ENCODE measurements at places on chromosomes 3 and 15.
A peak's percentile ranks its signal among the peaks of the same experiment; 100 is the strongest.

DNA sequence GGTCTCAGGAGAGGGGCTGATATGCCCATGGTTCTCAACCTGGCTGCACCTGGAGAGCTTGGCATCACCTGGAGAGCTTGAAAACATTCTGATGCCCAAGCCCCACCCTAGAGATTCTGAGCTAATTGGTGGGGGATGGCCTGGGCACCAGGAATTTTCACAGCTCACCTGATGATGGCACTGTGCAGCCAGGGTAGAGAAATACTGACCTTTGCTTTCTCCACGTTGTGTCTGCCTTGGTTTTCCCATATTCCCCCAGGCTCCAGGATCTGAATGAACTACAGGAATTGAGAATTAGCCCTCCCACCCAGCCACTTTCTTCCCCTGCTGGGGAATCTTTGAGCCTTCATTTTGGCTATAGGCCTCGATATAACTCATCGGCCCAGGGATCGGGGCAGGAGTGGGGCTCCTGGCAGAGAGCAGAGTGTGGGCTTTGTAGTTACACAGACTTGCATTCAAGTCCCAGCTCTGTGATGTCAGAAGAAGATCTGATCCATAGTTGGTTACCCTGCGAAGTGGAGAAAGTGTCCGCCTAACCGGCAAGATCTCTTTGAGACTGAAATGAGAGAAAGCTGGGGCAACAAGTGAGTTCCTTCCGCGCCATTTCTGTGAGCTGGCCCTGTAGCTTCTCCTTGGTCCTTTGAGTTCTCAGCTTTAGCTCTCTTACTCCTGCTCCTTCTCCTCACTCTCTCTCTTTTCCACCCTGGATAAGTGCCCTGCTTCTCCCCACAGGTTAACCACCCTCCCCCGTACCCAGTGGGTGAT lies 33.1 kb upstream of the UBE2Q2 start:
- no peak for DNase-seq

- DNase-seq, result no peak
Observed at GRCh38 chr15:78069052-78069414, 8.5 kb downstream of the TBC1D2B start.

DNA sequence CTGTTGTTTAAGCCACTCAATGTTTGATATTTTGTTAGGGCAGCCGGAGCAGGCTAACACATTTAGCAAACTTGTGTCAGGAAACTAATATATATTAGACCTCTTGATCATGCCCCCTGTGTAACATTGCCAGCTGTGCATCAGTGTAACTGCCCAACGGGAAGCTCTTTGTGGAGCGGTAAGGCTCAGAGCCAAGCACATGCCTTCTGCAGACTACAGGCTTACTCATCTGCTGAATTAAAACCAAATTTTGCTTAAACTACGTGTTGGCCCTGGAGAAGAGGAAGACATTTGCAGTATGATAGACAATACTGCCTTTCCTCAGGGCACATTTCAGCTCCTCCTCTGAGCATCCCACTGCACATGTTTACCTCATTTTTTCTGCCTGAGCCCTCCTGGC lies 50.5 kb upstream of the KCNMB2 start:
- no peak for DNase-seq

DNA sequence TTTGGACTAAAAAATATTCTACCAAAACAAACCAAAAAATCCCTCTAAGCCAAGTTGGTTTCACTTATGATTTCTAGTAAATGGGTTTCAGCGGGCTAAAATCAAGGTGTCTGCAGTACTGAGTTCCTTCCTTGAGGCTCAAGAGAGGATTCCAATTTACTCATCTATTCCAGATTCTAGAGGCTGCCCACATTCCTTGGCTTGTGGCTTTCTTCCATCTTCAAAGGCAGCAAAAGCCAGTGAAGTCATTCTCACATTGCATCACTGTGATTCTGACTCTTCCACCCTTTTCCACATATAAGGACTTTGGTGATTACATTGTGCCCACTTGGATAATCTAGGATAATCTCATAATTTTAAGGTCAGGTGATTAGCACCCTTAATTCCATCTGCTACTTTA lies 48.1 kb downstream of the DPPA2 start:
- DNase-seq, result no peak

GRCh38 chr3:41710646-41711388 lies 251.1 kb downstream of the ULK4 start:
- DNase-seq, result no peak

DNA sequence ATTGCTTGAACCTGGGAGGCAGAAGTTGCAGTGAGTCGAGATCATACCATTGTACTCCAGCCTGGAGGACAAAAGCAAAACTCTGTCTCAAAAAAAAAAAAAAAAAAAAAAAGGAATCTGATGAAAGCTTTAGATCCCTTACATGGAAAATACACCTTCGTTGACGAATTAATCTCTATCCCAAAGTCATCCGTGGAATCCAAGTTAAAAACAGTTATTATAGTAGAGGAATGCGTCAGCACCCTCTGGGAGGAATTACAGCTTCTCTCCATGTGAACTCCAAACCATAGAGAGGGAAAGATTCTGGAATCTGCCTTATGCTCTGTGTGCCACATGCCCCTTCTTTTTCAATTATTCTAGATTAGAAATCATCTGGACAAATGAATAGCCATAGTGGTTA lies 192.3 kb upstream of the C2CD4B start:
- DNase-seq, result no peak

DNA sequence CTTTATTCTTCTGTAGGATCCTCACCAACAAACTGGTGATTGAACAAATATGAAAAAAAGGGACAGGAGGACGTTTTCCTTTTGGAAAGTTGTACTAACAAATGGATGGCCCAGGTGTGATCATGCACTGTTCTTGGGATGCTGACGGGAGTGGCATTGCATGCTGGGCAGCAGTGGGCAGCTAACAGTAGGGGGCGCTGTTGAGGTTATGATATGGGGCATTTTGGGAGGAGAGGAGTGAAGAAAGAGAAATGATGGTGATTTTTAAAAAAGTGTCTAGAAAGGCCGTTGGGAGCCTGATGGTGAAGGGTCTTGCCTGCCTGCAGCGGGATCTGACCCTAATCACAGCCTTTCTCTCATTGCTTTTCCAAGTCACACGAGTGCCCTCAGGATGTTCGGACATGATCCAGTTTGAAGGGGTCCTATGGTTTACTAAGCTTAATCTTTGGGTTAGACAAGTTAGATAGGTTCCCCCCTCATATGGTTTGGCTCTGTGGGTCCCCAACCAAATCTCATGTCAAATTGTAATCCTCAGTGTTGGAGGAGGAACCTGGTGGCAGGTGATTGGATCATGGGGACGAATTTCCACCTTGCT lies 46.2 kb upstream of the PRTG start:
- peak; percentile 1 for DNase-seq

- no peak for DNase-seq
Observed at GRCh38 chr3:74027121-74027520, 402.4 kb upstream of the PDZRN3 start.

- DNase-seq, result no peak
Observed at GRCh38 chr3:120100711-120101110, 6.5 kb upstream of the GSK3B start.

DNA sequence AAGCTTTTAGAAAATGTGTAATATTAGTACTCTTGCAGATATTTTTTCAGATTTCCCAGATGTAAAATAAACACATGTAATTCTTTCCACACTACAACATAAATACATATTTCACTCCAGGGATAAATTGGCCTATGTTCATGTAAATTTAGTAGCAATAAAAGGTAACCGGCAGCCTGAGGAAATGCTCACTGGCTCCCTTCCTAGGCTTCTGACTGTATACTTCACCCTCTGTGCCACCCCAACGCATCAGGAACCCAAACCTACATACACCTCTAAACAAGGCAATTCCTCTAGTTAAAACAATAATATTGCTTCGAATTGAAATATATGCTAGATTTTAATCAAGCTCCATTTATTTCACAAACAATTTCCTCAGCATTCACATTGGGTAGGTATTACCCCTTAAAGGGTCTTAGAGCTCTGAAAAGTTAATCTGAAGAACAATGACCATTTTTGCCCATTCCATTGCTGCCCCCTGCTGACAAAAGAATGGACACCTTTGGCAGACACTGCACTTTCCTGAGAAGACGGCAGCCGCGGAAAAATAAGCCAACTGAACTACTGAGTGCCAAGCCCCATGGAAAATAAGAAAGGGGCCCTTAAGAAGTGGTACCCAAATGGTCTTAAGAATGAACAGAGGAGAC lies 212.5 kb downstream of the OSBPL10 start:
- peak; percentile 51 for DNase-seq

- DNase-seq, result no peak
Observed at GRCh38 chr3:161939918-161940620, 443.5 kb downstream of the OTOL1 start.

DNA sequence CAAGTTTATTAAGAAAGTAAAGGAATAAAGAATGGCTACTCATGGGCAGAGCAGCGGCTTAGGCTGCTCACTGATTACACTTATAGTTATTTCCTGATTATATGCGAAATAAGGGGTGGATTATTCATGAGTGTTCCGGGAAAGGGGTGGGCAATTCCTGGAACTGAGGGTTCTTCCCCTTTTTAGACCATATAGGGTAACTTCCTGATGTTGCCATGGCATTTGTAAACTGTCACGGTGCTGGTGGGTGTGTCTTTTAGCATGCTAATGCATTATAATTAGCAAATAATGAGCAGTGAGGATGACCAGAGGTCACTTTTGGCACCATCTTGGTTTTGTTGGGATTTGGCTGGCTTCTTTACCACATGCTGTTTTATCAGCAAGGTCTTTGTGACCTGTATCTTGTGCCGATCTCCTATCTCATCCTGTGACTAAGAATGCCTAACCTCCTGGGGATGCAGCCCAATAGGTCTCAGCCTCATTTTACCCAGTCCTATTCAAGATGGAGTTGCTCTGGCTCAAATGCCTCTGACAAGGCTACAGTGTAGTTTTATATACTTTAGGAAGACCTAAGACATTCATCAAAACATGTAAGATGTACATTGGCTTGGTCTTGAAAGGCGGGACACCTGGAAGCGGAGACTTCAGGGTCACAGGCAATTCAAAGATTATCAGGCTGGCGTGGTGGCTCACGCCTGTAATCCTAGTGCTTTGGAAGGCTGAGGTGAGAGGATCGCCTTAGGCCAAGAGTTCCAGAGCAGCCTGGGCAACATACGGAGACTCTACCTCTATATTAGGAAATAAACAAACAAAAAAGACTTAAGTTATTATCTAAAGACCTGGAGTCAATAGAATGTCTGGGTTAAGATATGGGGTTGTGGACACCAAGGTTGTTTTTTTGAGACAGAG lies 3.2 kb upstream of the BLOC1S6 start:
- DNase-seq, result no peak

DNA sequence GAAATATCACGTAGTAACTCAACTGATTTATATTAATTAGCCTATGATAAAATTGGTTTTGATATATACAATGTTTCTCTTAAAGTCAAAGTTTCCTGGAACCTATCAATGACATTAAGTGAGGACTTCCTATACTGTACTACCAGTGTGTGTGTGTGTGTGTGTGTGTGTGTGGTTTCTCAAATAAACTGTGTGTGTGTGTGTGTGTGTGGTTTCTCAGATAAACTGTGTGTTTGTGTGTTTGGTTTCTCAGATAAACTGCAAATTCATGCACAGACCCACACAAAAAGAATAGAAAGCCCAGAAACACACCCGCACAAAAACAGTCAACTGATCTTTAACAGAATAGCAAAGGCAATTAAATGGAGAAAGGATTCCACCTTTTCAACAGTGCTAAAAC lies 14.5 kb upstream of the WDR5B start:
- no peak for DNase-seq

DNA sequence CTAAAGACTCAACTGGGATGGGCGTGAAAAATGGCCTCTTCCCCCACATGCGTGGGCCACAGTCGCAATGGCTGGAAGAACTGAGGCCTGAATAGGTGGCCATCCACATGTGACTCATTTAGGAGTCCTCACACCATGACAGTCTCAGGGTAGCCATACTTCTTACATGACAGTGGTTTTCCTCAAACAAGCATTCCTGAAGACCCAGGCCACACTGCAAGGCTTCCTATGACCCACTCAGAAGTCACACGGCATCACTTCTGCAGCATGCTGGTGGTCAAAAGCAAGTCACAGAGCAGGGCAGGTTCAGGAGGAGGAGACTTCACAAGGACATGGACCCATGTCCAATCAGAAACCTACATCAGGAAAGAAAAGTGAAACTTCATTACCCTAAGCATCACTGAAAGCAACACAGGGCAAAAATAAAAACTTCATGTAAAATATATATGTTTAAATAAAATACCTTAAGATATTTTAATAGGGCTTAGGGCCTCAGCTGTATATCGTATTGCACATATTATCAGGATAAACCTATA lies 257.1 kb downstream of the OPA1 start:
- no peak for DNase-seq

- no peak for DNase-seq
Observed at GRCh38 chr3:135514060-135514448, 451.5 kb upstream of the PPP2R3A start.

DNA sequence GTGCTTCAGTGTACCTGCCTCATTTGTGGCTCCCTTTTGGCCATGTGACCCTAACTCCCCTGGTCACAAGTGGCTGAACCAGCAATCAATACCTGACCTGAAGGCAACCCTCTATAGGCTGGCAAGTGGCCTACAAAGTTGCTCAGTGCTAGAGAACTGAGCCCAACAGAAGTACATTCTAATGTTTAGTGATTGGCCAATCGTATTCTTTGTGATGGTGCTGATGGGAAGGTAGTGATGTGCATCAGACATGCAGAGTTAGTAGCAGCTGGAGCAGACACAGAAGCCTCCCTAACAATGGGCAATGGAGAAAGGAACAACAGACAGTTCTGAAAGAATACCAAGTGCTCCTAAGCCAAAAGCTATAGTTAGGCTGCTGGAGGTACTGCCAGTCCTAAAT lies 10.4 kb upstream of the ATOSA start:
- DNase-seq, result no peak

- DNase-seq, result no peak
Observed at GRCh38 chr3:195540027-195540426, 3.1 kb downstream of the PPP1R2 start.

DNA sequence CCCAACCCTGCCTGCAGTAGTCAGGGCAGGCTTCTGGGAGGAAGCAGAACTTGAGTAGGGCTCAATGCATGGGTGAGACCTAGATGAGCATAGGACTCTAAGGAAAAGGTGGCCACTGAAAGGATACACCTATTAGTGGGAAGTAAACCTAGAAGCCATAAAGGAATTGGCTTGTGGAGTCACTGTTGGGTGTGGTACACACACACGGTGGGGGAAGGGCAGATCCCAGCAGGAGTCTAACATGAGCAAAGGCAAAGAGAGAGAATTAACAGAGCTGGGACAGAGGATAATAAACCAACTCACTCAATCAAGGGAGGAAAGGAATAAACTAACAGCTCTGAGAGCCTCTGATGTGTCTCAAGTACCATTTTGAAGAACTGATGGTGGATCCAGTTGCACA lies 23.1 kb downstream of the DAPK2 start:
- DNase-seq, result no peak

Data from naive thymus-derived CD8-positive, alpha-beta T cell (primary cell).